Foreskin melanocyte (primary cell): ENCODE measurements at places on chromosomes 2 and 18.
A peak's percentile ranks its signal among the peaks of the same experiment; 100 is the strongest.

GRCh38 chr2:238875471-238876231 is 27.8 kb downstream of the TWIST2 start:
- DNase-seq, result no peak

DNA sequence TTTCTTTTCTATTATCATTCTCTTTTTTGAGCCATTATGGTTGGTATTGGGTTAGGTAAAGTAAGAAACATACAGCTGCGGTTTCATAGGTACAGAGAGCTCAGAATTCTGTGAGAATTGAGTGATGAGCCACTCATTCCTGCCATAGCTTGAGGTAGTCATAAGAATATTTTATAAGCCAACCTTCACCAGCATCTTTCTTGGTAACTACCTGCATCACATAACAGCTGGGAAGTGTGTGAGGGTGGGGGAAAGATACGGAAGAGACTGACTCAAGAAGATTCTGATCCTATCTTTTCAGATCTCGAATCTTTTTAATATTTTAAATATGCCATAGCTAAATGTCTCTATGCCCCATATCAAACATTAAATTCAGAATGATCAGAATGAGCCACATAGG is 313.8 kb upstream of the DDX18 start:
- no peak for DNase-seq

DNA sequence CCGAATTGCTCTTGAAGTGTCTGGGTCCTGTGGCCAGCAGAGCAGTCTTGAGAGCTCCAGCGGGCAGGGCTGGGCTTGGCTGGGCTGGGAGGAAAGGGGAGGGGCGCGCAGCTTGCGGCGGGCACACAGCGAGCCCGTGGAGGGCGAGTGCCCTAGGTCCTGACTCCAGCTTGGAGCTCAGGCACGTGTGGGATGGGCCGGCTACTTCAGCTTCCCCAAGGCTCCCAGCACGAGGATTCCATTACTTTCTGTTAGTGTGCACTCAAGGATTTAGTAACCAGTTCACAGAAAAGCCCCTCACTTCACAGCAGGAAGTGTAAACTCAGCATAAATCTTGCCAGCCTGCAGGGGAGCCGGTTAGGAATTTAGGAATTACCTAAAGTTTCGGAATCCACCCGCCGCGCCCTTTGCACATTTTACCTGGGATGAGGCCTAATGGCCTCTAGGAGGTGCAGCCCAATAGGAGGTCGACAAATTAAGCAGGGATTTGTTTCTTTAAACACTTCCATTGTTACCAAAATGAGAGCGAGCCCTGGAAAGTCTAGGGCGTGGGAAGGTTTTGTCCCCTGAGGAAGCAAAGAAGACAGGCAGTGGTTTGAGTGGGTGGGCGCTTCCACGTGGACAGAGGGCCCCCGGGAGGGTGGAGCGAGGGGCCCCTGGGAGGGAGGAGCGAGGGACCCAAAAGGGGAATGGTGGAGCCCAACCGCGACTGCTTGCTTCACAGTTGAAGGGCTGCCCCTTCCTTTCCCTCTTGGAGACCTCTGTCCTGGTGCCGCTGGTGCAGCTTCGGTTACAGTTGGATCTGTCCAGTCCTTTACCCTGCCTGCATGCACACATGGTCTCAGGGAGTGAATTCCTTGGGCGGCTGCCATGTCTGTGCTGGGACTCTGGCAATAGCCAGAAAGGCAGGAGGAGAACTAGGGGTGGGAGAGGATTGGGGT is 93.3 kb downstream of the CTAGE1 start:
- peak; percentile 9 for DNase-seq

- no peak for DNase-seq
These were observed 4.1 kb downstream of the ANTXR1 start for GRCh38 chr2:69017080-69017479.

- no peak for DNase-seq
These were observed 278.3 kb downstream of the RBM43 start for GRCh38 chr2:150983314-150983897.

- DNase-seq, result no peak
These were observed 28.2 kb downstream of the SOX11 start for GRCh38 chr2:5720426-5720825.

GRCh38 chr2:237511885-237512405 is 24.9 kb downstream of the MLPH start:
- DNase-seq, result no peak

DNA sequence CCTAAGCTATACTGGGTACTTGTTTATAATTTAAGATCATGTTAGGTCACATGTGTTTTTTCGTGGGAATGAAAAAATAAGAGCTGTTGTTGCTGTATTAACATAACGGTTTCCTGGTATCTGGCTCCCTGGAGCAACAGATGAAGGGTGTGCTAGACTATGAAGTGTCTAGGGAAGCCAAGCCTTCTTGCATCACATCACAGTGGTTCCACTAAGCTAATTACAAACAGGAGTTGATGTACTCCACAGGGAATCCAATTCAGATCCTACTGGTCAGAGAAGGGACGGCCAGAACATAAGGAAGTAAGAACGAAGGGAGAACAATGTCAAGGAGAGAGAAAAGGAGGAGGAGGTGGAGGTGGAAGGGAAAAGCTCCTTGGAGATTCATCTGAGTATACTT is 193.0 kb upstream of the CYP26B1 start:
- no peak for DNase-seq
